Osteocyte (in vitro differentiated cells): ENCODE measurements at places on chromosomes 1 and 21. TPM values are rescaled to one million over a fixed set of nuclear protein-coding genes. Genes with fewer than 3 reads are reported as not detected.

MROH7 gene
- 0.11 TPM in 1 of 2 replicates, not detected in the other for total RNA-seq

- no peak for DNase-seq
These were observed 190.5 kb downstream of the ZP4 start for GRCh38 chr1:237700181-237700580.

- no peak for DNase-seq
These were observed 129.2 kb downstream of the NTPCR start for GRCh38 chr1:233079574-233079973.

GRCh38 chr1:208027861-208028260 is 116.9 kb upstream of the CD34 start:
- DNase-seq = no peak

DNA sequence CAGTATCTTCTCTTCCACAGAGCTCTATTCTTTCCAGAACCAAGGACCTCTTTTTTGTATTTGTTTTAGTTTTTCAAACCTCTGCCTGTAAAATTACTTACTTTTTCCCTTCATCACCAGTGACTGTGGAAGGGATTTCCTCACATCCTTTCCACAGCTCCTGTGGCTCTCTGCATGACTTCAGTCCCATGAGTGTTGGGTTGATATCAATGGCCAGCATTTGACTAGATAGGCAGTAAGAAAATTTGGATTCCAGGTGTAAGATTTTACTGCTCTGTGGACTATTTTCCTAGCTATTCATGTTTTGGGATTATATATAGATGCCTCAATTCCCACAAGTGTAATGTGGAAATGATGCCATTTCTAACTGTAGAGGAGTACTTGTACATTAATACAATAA is 171.5 kb upstream of the PTBP2 start:
- no peak for DNase-seq

GRCh38 chr1:87328272-87329050 is at the start of gene LMO4:
Gene LMO4, plus strand, starts transcription at chr1:87328880. Its CDS starts 3,136 bp downstream, at chr1:87332016.
- peak; percentile 98 for DNase-seq

ERICH3 gene
- not detected in 2 replicates for total RNA-seq

- DNase-seq = no peak
These were observed 98.5 kb downstream of the DISC1 start for GRCh38 chr1:231724876-231725647.

SF3B4 gene
- 68.1 and 71.9 TPM in 2 replicates for total RNA-seq

- no peak for DNase-seq
These were observed 52.8 kb downstream of the SLX9 start for GRCh38 chr21:44992608-44993031.

DNA sequence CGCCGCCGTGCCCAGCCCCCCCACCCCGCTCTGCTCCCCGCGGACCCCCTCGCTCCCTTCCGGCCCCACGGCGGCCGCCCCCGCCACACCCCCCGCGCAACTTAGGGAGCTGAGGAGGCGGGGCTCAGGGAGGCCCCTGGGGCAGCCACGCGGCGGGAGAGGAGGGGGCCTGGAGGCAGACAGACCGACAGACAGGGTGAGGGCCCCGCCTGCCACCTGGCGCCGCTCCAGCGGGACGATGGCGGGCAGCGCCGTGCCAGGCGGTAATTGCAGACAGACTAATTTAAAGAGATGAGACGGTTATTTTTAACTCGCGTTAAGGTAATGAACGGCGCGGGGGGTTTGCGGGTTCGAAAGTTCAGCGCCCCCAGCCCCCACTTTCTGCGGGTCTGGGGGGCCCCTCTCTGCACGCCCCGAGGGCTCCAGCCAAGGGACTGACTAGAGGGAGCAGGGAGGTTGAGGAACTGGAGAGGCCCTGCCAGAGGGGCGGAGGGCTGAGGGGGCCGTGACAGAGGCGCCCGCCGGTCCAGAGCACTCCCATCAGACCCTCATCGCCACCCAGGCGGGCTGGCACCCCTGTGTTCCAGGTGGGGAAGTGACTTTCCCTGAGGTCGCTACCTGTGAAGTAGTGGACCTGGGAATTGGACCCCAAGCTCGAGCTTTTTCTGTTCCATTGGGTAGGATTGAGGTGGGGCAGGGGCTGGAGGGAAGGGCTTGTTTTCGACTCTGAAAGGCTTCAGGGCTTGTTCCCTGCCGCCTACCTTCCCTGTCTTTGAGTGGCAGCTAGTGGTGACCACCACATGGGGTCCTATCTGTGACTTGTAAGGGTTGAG is 5.4 kb downstream of the FOXO6 start:
- no peak for DNase-seq

GRCh38 chr1:59177756-59178155 is 119.1 kb upstream of the FGGY start:
- no peak for DNase-seq

DNA sequence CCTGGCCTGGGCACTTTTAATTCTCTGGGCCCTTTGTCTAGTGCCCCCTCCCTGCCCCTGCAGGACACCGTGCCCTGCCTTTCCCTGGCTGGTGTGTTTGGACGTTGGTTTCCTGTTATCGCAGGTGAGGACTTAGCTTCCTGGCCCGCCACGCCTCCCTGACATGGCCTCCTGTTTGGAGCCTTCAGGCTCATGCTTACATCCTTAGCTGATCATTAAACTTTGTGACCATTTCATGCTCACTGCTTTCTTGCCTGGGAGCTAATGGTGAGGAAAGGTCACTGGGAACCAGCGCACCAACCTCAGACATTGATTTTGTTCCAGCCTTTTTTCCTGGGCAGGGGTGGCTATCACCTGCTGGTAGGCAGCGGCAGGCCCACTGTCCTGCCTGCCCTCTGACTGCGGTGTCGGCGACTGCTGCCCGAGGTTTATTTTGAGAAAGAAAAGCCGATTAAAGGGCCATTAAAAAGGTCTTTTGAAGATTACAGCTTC is 3.7 kb downstream of the PFKL start:
- DNase-seq = no peak

DNA sequence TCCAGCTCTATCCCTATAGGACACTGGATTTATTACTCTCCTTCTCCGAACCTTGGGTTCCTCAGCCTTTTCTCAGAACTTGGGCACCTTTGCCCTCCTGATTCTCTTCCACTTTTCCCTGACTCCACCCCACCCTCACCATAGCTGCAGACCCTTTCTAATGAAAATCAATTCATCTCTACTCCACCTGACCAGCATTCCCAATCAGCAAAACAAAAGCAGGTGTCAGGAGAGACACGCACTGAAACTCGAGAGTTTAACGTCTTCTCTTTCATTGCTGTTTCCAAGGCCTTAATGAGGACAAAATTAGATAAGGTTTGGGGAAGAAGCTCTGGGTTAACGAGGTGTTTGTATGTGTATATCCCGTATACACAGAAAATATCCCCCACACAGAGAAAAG is 208.8 kb downstream of the PLPP3 start:
- no peak for DNase-seq

DNA sequence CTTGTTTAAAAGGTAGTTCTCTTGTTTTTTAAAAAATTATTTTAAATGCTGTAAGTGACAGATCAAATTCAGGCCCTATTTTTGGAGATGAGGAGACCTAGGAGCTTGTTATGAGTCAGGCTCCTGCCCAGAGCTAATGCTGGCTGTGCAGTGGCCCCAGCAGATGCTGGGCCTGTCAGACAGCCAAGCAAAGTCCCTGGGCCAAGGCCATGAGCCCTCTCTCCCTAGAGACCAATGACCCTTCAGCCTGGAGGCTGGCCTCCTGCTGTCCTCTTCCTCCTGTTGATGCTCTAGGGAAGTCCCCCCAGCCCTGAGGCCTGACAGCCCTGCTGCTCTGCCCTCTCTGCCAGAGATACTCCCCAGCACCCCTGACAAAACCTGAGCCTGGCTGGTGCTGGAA is 128.1 kb upstream of the CTTNBP2NL start:
- no peak for DNase-seq

DNA sequence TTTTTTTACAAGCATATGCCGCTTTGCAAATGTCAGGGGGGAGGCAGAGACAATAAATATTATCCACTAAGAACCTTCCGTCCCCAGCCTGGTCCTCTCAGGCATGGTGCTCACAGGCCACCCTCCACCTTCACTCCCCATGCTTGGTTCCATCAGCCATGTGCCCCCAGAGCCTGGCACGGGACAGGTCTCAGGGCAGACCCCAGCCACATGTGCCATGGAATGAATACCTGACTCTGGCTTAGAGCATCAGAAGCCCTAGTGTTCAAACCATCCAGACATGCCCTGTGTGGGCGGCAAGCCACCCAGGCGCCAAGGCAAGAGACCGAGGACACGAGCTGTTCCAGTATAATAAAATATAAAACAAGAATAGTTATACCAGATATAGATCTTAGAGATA is 5.4 kb downstream of the LSS start:
- DNase-seq = no peak

DNA sequence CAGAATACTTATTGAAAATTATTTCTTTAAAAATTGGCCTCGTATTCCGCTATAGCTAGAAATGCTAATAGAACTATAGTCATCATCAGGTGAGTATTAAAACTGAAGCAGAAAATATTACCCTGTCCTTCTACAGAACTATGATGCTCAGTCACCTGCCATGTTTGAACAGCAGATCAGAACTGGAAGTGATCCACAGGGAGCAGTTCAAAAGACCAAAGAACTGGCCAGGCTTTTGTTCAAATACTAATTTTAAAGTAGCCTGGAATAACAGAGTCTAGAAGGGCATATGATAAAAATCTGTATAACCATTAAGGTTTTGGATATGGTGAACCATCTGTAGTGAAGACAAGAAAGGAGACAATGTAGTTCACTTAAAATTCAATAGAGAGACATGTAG is 94.4 kb downstream of the GPR161 start:
- no peak for DNase-seq

RHEX gene
- not detected in 2 replicates for total RNA-seq

B3GALT6 gene
- 38.6 and 39.8 TPM in 2 replicates for total RNA-seq

DNA sequence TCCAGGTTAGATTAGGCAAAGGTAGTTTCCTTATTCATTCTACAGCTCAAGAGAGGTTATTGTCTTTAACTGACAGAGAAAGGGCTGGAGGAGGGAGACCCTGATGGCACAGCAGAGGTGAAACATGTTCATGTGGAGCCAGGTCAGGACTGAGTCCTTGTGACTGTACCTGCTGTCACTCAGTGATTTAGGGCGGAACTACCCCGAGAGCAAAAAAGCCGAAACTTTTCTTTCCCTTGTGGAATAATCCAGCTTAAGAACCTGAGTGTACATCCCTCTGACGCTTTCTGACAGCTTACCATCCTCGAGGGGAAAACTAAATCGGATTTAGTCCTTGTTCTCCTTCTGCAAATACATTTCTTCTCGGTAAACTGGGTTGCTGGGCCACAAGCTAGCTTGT is 273.2 kb downstream of the BACH1 start:
- DNase-seq = no peak

DNA sequence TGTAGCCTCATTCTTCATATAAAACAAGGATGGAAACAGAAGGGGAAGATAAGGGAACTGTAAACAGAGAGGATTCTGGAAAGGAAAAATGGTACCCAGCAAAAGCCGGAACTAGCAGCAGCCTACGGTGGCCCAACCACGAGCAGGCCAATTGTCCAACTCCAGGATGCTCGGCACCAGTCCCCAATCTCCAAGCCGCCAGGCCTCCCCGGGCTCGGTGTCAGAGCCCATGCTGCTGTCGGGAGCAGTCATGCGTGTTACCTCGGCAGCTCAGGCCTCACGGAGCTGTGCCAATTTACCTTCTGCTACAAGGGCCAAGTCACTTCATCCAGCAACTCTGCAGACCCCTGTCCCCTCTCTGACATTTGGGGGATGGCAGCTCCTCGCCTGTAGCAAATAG is 130.8 kb downstream of the ZBTB18 start:
- peak; percentile 66 for DNase-seq

- DNase-seq = no peak
These were observed 89.4 kb downstream of the OBSCN start for GRCh38 chr1:228297242-228297641.

DNA sequence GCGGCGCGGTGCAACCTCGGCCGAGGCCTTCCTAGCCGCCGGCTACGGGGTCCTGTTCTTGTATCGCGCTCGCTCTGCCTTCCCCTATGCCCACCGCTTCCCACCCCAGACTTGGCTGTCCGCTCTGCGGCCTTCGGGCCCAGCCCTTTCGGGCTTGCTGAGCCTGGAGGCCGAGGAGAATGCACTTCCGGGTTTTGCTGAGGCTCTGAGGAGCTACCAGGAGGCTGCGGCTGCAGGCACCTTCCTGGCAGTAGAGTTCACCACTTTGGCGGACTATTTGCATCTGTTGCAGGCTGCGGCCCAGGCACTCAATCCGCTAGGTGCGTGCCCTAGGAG is 379 bp downstream of the PPCS start:
- no peak for DNase-seq

DNA sequence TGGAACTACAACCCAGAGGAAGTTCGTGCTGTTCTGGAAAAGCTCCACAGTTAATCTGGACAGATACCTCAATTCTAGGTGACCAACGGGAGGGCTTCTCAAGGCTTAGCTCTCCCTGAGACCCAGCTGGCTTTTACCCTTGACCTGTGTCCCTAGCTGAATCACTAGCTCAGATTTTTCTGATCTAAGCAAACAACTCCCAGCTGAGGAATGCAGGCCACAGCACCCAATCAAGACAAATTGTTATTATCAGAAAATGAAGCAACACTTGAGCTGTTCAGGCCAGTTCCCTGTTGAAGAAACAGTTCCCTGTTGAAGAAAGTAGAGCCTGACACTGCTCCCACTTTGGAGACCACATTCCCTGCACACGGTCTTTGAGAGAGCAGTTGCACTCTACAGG is 16.0 kb downstream of the DIO1 start:
- no peak for DNase-seq

DNA sequence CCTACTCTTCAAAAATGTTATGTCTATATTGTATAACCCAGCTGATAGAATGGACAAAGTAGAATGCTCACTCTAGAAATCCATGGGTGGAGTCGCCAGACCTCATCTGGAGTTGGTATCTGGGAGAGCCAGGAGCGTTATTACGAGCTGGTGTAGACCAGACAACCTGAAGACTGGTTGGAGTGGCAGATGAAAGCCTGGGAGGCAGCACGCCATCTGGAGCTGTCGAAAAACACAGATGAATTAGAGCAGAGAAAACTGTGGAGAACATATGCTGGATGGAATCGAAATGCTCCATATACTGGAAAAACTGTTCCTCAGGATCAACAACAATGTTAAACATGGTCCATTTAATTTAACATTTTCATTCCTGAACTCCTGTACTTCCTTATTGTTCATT is 333.6 kb downstream of the KCTD3 start:
- DNase-seq = no peak

- no peak for DNase-seq
These were observed 2.9 kb downstream of the CRNN start for GRCh38 chr1:152411134-152411533.

GRCh38 chr1:178361847-178362246 is 134.9 kb downstream of the CLEC20A start:
- DNase-seq = no peak

KLF17 gene
- not detected in 2 replicates for total RNA-seq

OR6K6 gene
- total RNA-seq = not detected in 2 replicates

DNA sequence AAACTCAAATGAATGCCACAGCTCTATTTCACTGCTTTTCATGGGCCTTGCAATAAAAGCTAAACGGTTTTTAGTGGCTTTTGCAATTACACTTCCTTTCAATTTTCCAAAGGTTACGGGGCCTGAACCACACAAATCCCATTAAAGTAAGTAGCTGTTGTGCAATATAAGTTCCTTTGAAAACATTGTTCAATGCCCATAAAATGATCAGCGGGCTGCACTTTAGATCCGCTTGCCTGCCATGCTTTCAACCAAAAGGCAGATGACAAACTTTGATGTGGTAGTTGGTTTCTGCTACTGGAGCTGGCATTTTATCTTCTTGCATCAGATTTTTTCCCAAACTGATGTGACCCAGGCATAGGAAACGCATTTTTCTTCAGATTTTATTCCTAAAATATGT is 50.2 kb downstream of the PRRX1 start:
- no peak for DNase-seq
